ENCODE measurements at places on chromosomes 3 and 15.
A peak's percentile ranks its signal among the peaks of the same experiment; 100 is the strongest.

DNA sequence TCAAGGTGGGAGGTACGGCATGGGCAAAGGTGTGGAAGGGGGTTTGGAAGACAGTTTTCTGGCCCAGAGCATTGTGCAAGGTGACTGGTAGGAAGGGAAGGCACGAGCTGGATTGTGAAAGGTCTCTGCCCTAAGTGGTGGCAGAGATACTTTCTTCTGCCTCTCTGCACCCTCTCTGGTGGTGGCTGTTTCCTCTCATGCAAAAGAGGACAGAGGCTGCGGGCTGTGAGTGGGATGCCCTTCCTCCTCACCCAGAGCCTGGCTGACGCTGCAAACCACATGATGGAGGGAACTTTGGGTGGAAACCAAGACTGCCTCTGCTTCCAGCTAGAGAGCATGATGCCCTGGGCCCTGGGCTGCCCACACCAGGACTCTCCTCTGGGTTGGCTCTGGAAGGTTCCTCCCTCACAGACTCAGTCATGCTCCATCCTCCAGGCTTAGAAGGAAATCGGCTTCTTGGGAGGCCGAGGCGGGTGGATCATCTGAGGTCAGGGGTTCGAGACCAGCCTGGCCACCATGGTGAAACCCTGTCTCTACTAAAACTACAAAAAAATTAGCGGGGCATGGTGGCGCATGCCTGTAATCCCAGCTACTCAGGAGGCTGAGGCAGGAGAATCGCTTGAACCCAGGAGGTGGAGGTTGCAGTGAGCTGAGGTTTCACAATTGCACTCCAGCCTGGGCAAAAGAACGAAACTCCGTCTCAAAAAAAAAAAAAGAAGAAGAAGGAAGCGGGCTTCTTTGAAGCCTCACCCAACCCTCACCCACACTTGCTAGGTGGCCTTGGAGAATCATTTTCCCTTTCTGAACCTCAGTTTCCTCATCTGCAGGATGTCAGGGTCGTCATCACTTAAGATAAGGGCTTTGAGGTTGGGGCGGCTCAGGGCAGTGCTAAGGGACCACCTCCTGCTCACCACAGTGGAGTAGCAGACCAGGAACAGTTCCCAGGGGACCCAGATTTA is 8.3 kb downstream of the PSTPIP1 start:
- peak; percentile 42 for DNase-seq

DNA sequence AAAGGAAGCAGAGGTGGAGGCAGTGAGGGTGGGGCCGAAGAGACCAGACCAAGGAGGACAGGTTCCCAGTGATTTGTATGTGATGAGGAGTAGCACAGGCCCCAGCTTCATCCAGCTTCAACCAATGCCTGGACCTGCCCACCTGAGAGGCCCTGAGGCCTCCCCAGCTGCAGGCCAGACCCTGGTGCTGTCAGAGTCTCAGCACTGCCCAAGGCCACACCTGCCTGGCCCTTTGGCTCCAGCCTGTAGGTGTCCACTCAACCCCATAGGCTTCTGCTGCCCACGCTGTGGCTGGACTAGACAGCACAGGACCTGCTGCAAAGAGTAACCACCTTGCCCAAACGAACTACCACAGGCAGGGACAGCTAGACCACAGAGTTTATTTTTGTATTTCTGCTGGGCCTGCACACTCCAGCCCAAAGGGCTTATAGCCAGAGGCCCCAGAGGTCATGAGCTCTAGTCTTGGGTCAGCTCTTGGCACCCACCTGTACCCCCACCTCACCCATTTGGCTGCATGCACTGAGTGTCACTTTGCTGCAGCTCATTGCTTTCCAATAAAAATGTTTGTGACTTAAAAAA is 81.9 kb upstream of the CDV3 start:
- no peak for DNase-seq

DNA sequence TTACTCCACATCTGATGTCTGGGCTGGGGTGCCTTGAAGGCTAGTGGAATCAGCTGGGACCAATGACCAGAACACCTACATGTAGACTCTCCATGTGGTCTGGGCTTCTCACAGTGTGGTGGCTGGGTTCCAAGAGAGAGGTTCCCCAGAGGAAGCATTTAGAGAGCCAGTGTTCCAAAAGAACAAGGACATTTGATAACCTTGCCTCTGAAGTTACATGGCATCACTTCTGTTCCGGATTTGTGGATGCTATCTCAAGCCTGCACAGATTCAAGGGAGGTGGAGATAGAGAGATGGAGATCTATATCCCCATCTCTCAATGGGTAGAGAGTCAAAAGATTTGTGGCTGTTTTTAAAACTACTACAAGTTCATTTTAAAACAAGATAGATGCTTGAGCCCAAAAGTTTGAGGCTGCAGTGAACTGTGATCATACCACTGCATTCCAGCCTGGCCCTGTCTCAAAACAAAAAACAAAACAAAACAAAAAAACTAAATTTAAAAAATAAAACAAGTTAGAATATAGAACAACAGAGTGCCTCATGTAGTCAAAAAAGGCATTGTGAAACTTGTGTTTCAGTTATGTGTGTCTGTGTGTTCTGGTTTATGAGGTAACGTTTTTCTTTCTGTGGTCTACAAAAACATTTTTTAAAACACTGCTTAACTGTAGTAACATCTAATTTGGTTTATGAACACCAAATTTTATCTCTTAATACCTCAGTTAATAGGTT is 44.8 kb downstream of the PDE8A start:
- no peak for DNase-seq

DNA sequence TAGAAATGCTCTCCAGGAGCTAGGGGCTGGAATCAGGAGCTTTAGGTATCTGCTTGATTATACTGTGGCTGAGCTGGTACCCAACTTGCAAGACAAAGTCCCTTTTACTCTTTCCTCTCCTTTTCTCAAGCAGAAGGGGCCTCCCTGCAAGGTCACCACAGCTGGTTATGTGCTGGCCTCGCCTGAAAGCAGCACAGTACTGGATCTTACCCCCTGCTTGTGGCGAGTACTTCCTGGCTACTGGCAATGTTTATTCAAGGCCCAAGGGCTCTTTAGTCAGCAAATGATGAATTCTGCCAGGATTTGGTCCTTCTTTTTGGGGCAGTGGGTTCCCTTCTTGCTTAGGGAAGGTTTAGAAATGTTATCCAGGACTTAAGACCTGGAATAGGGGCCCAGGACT is 234.6 kb downstream of the RAP2B start:
- DNase-seq, result no peak

DNA sequence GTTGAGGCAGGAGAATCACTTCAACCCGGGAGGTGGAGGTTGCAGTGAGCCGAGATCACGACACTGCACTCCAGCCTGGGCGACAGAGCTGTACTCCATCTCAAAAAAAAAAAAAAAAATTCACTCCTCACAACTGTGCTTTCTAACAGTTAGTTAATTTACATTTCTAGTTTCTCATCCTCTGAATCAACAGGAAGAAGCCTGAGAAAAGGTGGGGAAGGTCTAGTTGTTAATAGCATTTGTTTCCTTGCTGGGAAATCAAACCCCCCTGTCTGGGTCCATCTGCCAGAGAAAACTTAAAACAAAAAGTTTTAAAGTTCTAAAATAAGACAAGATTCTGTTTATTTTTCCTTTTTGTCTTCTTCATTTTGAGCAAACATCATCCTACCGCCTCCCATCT is 62.3 kb downstream of the TMEM39A start:
- DNase-seq, result no peak

DNA sequence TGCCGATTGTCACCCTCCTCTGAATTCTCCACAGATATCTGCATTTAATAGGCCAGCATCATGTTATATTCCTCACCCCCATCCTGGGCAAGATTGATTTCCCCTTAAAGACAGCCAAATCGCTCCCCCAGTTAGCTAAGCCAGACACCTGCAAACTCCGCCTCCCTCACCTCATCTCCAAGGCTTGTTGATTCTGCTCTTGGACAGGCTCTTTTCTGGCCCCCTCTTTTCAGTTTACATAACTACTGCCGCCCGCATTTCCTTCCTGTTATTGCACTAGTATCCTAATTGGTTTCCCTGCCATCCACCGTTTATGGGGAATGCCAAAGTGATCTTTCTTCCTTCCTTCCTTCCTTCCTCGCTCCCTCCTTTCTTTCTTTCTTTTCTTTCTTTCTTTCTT is 214.7 kb upstream of the MRPL3 start:
- no peak for DNase-seq

DNA sequence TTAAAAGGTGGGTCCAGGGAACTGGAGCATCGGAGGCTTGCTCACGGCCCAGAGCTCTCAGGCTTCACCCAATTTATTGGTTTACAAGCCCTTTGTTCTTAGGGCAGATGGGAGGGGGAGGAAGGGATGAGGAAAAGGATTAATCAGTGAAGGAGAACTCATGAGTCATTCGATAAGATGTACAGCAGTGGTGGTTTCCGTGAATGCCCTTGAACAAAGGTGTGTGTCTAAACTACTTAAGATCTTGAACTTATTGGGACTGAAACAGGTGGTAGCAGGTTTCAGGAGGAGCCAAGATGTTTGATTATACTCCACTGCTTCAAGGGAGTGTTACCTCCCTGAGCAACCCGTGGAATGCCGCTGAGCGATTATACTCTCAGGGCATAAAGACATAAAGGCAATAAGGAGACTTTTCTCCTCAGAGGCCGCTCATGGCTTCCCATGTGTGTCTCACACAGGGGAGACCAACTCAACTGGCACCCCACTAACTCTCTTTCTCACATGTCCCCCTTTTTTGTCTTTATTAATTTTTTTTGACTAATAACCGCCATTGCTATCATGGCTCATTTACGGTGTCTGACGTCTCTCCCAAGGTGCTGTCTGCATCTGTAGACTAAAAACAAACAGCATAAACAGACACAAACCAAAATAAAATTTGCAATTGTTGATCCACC is 17.3 kb upstream of the SLC28A2 start:
- no peak for DNase-seq

- DNase-seq, result no peak
These were observed 35.5 kb downstream of the B3GALNT1 start for GRCh38 chr3:161069511-161070251.

GRCh38 chr3:111045564-111045963 is 26.1 kb upstream of the NECTIN3 start:
- DNase-seq, result no peak

- no peak for DNase-seq
These were observed 26.5 kb downstream of the PHLDB2 start for GRCh38 chr3:111885578-111885977.
